GM23338 (cell line): ENCODE measurements at places on chromosomes 2 and 18. TPM values are rescaled to one million over a fixed set of nuclear protein-coding genes. Genes with fewer than 3 reads are reported as not detected.

- peak; percentile 57 for DNase-seq
Observed at GRCh38 chr2:142131010-142131669, at the start of gene LRP1B. Gene LRP1B, minus strand, starts transcription at chr2:142131016. Its CDS starts 287 bp downstream, at chr2:142130729.

GRCh38 chr2:136225950-136226835 lies 108.2 kb upstream of the CXCR4 start:
- peak; percentile 23 for DNase-seq

Gene MAL
- 0.24 and 2.6 TPM in 2 replicates for total RNA-seq

Gene TCF4
- 89.2 and 91.2 TPM in 2 replicates for total RNA-seq

Gene SLC4A3
- total RNA-seq = 5.6 and 6.8 TPM in 2 replicates

Gene SNORC
- 0.62 and 0.80 TPM in 2 replicates for total RNA-seq

DNA sequence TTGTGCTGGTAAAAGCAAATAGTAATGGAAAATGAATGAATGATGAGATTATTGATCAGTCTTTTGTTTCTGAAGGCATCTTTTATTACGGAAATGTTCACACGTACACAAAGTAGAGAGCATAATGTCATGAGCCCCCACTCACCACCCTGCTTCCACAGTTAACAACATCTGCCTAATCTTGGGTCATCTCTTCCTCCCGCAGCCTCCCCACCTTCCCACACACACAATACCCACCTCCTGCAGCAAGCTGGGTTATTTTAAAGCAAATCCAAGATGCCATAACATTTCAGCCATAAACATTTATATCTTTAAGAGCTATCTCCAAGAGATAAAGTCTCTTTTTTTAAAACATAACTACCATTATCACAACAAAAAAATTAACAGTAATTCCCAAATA lies 36.3 kb downstream of the CYP27C1 start:
- no peak for DNase-seq

- DNase-seq = peak; percentile 34
Observed at GRCh38 chr2:225693259-225693658, 293.7 kb downstream of the NYAP2 start.

GRCh38 chr2:65018141-65018582 lies 29.0 kb downstream of the SLC1A4 start:
- DNase-seq = no peak
